RCC 7860 (cell line): ENCODE measurements at places on chromosomes 12 and 14.

DNA sequence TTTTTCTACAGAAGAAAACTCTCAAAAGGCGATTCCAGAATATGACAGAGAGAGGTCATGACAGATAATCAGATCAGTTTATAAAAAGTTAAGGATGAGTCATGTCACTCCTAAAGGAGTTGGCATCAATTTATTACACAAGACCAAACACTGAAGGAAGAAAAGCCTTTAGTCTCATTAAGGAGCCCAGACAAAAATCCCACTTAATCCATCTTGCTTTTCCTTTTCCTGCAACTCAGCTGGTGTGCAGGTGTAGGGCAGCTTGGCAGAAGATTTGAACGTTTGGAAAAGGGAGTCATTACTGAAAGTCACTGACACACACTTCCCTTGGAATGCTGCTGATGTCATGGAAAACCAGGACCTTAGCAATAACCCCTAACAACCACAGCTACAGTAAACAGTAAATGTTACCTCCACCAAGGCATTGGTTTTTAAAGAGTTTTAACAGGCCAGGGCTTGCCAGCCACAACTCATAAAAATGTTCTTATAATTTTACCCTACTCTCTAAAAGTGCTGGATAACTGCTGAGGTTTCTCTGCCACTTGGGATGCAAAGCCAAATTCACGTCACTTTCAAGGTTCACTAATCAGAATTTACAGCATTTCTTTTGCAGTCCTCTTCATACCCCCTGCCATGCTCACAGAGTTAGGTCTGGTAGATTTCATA is 320.6 kb downstream of the RAD51B start:
- peak; percentile 97 for DNase-seq

GRCh38 chr14:38134416-38135030 is 73.2 kb upstream of the SSTR1 start:
- no peak for DNase-seq

DNA sequence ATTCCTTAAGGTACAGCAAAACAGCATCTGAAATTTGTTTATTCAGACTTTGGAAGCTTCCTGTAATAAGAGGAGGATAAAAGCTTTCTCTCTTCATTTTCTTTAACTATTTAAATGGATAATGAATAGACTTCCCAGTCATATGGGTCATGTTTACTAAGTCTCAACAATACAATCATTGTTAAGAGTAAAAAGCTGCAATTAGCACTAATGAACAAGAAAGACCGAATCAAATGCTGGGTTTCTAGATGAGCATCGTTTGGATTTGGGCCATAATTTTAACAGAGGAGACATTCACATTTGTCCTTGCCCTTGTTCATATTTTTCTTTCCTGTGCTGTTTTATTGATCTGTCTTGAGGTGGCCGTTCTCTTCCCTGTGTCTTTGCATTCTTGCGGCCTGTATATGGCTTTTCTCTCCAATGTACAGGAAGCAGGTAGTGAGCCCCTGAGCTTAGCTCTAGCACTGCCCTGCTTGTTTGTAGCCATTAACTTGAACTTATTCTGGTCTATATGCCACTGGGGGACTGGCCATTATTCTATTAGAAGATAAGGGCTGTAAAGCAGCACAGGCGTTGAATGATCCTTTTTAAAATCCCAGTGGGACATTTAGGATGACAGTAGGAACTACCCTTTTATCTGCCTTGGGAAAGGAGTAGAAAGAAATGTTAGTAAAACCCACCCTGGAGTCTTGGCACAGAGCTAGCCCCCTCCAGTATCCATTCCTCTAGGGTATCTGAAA is 34.6 kb downstream of the ABHD12B start:
- no peak for DNase-seq

DNA sequence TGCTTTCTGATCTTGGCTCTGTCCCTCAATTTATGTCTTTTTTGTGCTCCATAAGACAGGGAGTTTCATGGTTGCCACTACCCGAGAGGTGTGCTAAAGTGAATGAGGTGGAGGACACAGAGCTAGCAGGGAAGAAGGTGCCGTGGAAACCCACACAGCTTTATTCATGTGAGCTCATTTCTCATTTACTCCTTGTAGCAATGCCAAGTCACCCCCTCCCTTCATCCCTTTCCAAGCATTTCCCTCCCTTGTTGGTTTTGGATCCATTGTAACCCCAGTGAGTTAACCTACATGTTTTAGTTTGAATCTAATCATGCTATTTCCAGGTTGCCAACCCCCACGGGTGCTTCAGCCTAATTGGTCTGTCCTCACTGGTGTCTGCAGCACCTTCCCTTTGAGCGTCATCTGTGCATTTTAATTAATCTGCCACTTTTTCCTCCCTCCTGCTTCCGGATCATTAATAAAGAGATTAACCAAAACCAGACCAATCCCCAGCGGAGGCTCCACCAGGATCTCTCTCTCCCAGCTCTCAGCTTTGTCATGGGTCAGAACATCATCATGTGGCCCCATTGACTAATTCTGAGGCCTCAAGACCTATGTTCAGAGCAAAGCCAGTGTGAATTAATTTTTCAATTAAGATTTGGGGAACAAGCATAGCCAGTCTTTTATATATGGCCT is 56.2 kb downstream of the NTF3 start:
- no peak for DNase-seq

- DNase-seq: peak; percentile 22
These were observed 18.6 kb downstream of the GSTZ1 start for GRCh38 chr14:77339407-77339806.

DNA sequence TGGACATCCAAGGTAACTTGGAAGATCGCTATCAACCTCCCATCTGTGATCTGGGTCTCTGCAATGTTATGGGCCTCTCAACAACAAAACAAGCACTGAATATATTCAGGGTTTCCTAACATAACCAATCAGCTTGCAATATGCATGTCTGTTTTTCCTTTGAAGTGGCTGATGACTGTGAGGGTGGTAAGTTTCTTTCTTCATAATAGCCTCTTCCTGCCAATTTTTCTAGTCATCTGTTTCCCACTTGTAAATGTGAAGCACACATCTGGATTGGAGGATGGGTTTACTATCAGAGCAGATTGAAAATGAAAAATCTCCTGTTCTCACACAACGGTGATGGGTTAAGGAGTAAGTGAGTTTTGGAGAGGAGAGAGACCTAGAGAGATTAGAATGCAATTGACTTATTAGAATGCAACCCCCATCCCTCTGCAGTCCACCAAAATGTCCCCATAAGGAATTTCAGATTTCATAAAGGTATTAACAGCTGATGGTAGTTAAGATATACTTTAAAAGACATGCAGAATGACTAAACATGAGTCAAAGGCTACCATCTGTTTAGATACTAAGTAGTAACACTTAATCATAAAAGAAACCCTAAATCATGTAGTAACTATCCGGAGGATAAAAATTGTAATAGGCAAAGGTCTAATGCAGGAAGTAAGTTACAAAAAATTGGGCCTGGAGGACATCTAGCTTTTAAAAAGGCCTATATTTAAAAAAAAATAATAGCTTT is 58.4 kb upstream of the SAV1 start:
- DNase-seq: no peak

GRCh38 chr12:113505941-113506340 is 34.3 kb upstream of the LHX5 start:
- DNase-seq: no peak
